ENCODE measurements at places on chromosomes 2 and 18.

GRCh38 chr18:45245091-45245511 is 370.2 kb upstream of the SLC14A2 start:
- DNase-seq: no peak

- no peak for DNase-seq
Measured at GRCh38 chr18:10202845-10203321, 251.6 kb upstream of the APCDD1 start.

DNA sequence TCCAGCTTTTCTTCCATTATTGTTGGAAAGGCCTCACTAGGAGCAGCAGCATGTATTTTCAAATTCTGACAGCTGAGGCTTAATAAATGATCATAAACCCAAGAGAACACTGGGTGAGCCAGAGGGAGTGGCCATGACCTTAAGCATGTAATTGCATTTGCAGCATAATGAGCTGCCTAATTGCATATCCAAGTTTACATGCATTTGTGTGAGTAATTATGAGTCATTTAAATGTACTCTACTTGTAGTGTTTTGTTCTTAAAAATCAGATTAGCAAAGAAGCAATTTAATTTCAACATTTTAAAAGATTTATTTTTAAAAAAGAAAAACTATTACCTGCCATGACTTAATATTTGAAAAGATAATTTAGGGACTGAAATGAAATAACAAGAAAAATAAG is 74.8 kb downstream of the NOL10 start:
- DNase-seq: no peak

- peak; percentile 58 for DNase-seq
Measured at GRCh38 chr2:73999881-74000597, 15.3 kb downstream of the TET3 start.

DNA sequence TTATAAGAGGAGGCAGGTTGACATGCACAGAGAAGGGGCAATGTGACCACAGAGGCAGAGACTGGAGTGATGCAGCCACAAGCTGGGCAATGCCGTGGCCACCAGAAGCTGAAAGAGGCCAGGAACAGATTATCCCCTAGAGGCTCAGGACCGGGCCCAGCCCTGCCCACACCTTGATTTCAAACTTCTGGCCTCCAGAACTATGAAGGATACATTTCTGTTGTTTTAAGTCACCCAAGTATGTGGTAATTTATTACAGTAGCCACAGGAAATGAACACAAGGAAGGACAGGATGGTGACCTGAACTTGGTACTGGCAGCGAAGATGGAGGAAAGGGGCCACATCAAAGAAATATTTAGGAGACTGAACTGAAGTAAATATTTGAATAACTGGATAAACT is 66.8 kb upstream of the RIOK3 start:
- DNase-seq: no peak

- peak; percentile 28 for DNase-seq
Measured at GRCh38 chr2:287471-287885, 413 bp downstream of the ALKAL2 start.

- DNase-seq: no peak
Measured at GRCh38 chr2:24509425-24509824, 18.4 kb downstream of the NCOA1 start.

GRCh38 chr18:73511771-73512503 is 635.7 kb downstream of the FBXO15 start:
- DNase-seq: no peak

- DNase-seq: no peak
Measured at GRCh38 chr2:158973116-158973956, 4.9 kb downstream of the TANC1 start.

- DNase-seq: no peak
Measured at GRCh38 chr2:206028101-206028500, 57.9 kb downstream of the INO80D start.

DNA sequence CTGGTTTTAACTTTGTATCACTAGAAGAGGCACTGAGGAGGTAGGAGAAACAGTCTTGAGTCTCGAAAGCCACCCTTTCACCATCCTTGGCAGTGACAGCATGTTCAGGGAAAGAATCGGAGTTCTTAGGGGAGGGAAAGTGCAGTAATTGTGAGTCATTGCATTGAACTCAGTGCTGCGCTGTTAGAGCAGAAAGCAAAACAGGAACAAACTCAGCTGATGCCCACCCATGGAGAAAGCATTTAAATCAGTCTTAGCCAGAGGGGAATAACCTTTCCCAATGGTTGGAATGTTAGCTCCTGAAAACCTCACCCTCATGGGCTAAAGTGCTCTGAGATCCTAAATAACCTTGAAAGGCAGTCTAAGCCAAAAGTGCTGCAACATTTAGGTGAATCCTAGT is 845.6 kb upstream of the CNTNAP5 start:
- no peak for DNase-seq

- no peak for DNase-seq
Measured at GRCh38 chr2:193518041-193518817, 1323.5 kb upstream of the TMEFF2 start.

- no peak for DNase-seq
Measured at GRCh38 chr2:195608768-195609454, 48.1 kb upstream of the SLC39A10 start.

DNA sequence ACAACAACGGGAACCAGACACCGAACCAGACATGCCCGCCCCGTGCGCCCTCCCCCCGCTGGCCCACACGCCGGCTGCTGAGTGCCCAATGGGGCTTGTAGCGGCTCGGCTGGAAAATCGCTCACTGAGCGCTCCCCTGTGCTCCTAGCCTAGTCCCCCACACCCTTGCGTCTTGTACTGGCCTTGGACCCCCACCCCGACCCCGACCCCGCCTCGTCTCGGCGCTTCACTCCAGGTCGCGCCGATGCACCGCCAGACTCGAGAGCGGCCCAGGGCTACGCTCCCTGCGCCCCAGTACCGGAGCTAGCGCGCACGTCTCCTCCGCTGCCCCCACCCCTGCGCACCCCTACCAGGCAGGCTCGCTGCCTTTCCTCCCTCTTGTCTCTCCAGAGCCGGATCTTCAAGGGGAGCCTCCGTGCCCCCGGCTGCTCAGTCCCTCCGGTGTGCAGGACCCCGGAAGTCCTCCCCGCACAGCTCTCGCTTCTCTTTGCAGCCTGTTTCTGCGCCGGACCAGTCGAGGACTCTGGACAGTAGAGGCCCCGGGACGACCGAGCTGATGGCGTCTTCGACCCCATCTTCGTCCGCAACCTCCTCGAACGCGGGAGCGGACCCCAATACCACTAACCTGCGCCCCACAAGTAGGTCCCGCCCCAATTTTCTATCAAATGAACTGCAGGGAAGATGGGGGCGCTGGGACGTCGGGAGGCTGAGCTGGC is 1.5 kb downstream of the GAD1 start:
- DNase-seq: no peak

DNA sequence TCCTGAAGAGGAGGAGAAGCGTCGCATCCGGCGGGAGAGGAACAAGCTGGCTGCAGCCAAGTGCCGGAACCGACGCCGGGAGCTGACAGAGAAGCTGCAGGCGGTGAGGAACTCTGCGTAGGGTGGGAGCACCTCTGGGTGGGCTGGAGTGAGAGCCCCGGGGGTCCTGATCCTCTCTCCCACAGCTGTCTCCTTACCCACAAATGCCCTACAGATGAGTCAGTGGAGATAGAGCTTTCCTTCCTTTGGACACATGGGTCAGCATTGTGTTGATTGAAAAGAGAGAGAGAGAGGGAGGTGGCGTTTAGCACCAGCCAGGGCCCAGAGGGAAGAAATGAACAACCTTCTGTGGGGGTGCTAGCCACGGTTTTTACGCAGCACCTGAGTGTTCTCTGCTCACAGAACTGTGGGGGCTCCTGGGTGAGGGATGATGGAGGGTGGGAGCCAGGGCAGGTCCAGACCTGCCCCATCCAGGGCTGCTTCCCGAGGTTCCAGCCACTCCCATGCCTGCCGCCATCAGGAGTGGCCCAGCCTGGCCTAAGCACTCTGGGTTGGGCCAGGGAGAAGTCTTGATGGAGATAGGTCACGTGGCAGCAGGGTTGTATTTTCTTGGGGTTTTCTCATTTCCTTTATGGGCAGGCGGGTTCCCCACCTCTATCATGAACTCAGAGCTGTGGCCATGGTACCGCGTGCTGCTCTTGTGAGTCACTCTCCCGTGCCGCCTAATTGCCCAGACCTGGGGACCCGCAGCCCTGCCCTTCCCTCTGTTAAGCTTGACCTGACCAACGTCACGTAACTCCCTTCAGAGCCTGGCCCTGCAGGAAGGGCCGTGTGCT is 16.3 kb downstream of the FOSL2 start:
- DNase-seq: peak; percentile 41

DNA sequence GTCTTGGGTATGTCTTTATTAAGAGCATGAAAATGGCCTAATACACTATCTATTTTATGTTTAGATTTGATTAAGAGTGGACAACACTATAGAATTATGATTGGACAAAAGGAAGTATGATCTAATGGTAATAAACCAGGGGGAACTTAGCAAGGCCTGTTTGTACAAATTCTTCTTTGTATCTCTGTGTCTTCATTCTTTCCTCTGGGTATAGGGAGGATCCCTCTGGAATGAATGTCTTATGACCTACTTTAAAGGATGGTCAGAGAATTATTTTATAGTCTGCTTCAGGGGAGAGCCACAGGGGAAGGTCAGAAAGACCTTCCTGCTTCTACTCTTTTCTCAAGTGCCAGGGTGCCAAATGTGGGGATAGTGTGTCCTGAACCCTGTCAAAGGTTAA is 42.8 kb upstream of the FANCL start:
- no peak for DNase-seq

GRCh38 chr18:25814841-25815458 is 275.5 kb downstream of the SS18 start:
- no peak for DNase-seq

- no peak for DNase-seq
Measured at GRCh38 chr2:238903141-238903540, 55.3 kb downstream of the TWIST2 start.

GRCh38 chr18:12946549-12947284 is 1.1 kb upstream of the SEH1L start:
- no peak for DNase-seq

GRCh38 chr2:134375935-134376334 is 122.1 kb downstream of the MGAT5 start:
- peak; percentile 52 for DNase-seq

GRCh38 chr2:55973673-55974072 is 50.1 kb upstream of the EFEMP1 start:
- no peak for DNase-seq

DNA sequence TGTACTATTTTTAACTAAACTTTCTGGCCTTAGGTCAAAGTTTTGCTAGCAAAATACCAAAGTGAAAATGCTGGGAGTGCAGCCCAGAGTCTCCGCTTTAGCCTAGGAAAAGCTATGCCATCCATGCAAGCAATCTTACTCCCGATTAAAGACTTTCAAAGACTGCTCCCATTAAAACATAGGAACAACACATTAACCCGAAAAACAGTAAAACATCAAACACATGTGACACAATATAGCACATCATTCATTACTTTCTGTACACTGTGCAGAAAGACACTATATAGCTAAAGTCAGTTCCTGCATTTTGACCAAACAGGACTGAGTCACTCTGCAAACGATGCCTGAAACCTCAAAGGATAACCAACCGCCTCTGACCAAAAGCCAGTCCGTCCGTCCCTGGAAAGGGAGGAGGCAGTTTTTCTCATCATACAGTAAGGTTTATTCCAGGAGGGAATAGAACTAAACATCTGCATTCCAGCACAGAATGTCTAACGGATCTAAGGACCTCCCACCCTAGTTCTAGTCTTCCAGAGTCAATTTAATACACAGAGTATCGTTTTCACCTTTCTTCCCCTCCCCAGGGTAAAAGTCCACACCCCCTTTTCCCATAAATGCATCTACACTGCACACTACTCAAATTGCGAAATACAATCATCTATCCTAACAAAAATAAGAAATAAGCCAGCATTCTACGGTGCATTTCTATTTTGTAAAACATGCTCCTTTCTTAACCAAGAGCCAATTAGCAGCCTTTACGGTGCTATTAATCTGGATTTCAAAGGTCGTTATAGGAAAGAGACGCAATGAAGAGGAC is 1.7 kb downstream of the ROCK2 start:
- peak; percentile 64 for DNase-seq

GRCh38 chr2:148906124-148906523 is 31.1 kb downstream of the KIF5C start:
- no peak for DNase-seq

- DNase-seq: no peak
Measured at GRCh38 chr2:139478165-139478914, 698.1 kb upstream of the NXPH2 start.

GRCh38 chr2:96963316-96963715 is 23.1 kb downstream of the FAM178B start:
- no peak for DNase-seq

DNA sequence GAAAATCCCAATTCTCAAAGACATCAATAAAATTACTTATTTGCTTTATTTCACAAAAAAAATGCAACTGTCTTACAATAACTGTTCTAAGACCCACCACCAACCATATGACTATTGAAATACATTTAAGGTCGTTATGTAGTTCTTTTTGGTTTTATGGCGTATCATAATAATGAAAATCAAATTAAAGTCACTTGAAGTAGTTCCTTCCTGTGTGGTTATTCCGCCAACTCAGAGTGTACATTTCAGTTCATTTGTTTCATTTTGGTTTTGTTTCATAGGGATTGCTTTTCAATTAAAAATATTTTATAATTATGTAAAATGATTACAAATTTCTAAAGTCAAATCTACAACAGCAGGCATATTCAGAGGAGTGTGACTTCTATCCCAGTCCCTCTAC is 45.9 kb upstream of the AAK1 start:
- DNase-seq: no peak

Data from left colon (tissue), 2 donors.